M059J (cell line): ENCODE measurements at places on chromosomes 2 and 18.
A peak's percentile ranks its signal among the peaks of the same experiment; 100 is the strongest.

DNA sequence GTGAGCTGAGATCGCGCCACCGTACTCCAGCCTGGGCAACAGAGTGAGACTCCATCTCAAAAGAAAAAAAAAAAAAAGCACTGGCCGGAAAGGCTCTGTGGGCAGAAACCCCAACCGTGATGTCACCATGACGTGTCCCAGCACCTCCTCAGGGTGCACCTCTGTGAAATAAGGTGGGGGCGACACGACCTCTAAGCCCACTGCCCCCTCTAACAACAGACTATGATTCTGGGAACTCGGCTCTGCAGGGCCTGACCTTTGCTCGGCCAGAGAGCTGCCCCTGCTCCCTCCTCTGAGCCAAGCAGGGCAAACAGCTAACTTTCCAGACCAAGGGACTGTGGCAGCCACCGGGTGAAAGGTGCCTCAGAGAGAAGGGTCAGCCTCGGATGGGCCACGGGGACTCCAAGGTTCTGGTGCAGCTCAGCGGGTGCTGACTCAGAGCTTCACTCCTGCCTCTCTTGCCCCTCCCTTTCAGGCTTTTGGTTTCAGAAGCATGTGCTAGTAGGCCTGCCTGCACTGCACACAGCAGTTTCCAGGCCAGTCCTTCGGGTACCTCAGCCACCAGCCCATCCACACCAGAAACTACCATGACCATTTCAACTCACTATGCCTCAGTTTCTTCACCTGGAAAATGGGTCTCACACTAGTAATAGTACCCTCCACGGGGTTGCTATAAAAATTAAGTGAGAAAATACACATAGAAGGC, 8.0 kb downstream of the TMBIM1 start:
- DNase-seq, result peak; percentile 84

DNA sequence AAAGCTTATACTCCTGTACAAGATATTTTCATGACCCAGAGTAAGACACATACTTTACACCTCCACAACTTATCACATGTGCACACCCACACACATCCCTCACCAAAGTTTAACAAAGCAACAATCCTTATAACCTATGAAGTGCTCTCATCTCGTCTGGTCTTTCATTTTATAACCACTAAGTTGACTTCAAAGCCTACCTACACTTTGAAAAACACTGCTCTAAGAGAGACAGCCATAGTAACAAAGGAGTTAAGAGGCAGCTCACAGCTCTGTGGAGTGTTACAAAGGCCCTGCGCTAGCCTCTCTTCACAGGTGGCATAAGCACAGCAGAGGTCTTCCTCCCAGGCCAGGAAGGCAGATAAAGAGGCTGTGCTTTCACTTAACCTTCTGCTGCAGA, 69.7 kb upstream of the TMEM200C start:
- no peak for DNase-seq

GRCh38 chr2:75787532-75788132, 76.9 kb upstream of the GCFC2 start:
- peak; percentile 23 for DNase-seq

DNA sequence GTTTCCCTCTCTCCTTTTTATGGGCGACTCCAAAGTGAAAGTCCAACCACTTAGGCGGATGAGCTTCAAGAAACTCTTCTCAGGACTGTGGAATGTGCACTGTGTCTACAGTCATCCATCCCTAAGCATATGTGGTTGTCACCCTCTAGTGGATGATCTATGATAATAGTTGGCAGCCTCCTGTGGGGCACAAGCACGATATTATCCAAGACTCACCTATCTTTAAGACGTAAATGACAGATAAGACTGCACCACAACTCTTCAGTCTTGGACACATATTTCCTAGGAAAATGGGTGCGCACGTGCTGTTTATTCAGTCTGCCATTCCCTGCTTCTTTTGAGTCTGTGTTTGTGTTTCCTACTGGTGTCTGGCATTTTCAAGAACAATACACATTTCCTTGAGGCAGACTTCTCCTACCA, 145.5 kb upstream of the CTAGE1 start:
- DNase-seq, result peak; percentile 90
